Fibroblast of the aortic adventitia (primary cell): ENCODE measurements at places on chromosomes 12 and 14. TPM values are rescaled to one million over a fixed set of nuclear protein-coding genes. Genes with fewer than 3 reads are reported as not detected.

The FITM1 gene
- total RNA-seq: 0.18 TPM in 1 of 2 replicates, not detected in the other

The ANO4 gene
- 0.18 and 1.6 TPM in 2 replicates for total RNA-seq

The KRT83 gene
- not detected in 2 replicates for total RNA-seq

The CISTR gene
- total RNA-seq: not detected in 2 replicates

The NGDN gene
- 31.5 and 73.5 TPM in 2 replicates for total RNA-seq

The SERPINA9 gene
- total RNA-seq: not detected in 2 replicates

The ERP27 gene
- 0.18 TPM in 1 of 2 replicates, not detected in the other for total RNA-seq

The PTGER2 gene
- total RNA-seq: 1.6 and 50.1 TPM in 2 replicates
